Endothelial cell of umbilical vein (primary cell): ENCODE measurements at places on chromosomes 12 and 14.

- peaks cover 59% of the 10 kb centered on the region for H3K27me3 ChIP-seq
- H3K27ac ChIP-seq, result no peak overlapping the region
- peaks cover 2% of the 10 kb centered on the region for H3K4me1 ChIP-seq
- no peak for DNase-seq
- no peak overlapping the region for H3K4me3 ChIP-seq
These were observed 3.1 kb downstream of the LRFN5 start for GRCh38 chr14:41609704-41610183.

- no peaks in the 10 kb centered on the region for H3K27me3 ChIP-seq
- no peak overlapping the region for H3K4me3 ChIP-seq
- no peak for DNase-seq
These were observed 420.4 kb downstream of the PCNX1 start for GRCh38 chr14:71327691-71328090.

GRCh38 chr14:85333313-85333712 lies 196.6 kb upstream of the FLRT2 start:
- no peak overlapping the region for H3K4me3 ChIP-seq
- H3K36me3 ChIP-seq, result no peaks in the 10 kb centered on the region

DNA sequence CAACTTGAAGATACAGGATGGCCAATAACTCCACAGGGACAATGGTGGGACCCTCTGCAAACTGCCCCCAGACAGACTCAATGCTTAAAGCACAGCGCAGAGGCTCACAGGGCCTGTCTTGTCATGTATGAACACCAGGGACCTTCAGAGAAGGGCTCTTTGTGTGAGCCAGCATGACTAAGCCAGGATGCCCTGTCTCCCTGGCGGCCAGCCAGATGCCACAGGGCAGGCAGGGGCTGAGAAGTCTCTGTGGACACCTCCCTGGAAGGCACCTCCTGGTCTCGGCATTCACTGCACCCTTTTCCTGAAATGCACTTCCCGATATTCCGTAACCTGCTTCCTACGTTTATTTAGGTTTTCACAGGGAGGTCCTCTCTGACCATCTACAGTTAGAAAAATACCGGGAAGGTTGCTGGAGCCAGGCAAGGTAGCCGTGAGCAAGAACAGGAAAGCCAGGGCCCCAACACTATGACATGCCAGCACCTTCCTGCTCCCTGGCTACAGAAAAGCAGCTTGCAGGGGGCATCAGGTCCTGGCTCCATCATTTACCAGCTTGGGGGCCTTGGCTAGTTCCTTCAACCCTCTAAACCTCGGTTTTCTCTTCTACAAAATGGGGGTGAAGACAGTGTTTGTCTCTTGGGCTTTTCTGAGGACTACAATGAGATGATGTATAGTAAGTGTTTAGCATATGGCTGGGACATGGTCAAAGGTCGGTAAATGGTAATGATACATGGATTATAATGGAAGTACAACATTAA lies 65.0 kb downstream of the PITPNM2 start:
- H3K27ac ChIP-seq, result no peak overlapping the region
- no peak overlapping the region for H3K4me3 ChIP-seq
- DNase-seq, result peak; percentile 80
- peaks cover 35% of the 10 kb centered on the region for H3K4me1 ChIP-seq

GRCh38 chr14:92385561-92385960 lies 62.6 kb downstream of the SLC24A4 start:
- DNase-seq, result no peak
- H3K27me3 ChIP-seq, result no peaks in the 10 kb centered on the region
- H3K36me3 ChIP-seq, result no peaks in the 10 kb centered on the region
- no peak overlapping the region for H3K4me3 ChIP-seq
- no peak overlapping the region for H3K27ac ChIP-seq
- no peaks in the 10 kb centered on the region for H3K4me1 ChIP-seq

DNA sequence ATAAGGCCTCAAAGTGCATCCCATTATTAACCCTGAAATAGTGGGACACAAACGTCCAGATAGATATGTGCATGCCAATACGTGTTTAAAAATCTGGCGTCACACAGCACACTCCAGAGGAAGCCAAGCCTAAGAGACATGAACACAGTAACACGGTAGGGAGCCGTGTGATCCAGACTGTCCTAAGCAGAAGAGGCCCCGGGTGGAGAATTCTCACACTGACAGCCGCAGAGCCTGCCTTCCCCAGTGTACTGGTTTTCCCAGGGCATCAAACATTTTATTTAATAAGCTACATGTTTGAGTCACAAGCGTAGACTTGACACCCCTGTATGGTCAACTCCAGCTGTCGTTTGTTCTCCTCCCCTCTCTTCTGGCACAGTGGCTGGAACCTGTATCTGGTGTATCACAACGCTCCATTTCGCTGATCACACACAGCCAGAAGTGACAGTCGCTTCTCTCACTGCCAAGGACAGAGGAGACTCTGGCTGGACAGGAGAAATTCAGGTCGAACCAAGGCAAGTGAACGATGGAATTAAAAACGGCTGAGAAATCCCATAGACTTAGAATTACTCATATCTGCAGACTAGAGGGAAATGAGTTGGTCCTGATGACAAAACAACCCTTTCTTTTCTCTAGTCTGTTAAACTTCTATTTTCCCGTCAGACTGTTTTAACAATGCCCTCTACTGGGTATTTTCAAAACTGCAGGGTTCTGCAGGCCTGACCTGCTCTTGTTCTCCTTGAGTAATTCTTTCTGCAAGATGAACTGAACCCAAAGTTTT lies 359.9 kb downstream of the RGS6 start:
- H3K27me3 ChIP-seq, result no peaks in the 10 kb centered on the region
- DNase-seq, result peak; percentile 5
- H3K36me3 ChIP-seq, result no peaks in the 10 kb centered on the region

- no peak overlapping the region for H3K27ac ChIP-seq
- H3K4me3 ChIP-seq, result no peak overlapping the region
- H3K27me3 ChIP-seq, result no peaks in the 10 kb centered on the region
- no peaks in the 10 kb centered on the region for H3K36me3 ChIP-seq
These were observed 1.9 kb upstream of the DYNC1H1 start for GRCh38 chr14:101962503-101962874.

DNA sequence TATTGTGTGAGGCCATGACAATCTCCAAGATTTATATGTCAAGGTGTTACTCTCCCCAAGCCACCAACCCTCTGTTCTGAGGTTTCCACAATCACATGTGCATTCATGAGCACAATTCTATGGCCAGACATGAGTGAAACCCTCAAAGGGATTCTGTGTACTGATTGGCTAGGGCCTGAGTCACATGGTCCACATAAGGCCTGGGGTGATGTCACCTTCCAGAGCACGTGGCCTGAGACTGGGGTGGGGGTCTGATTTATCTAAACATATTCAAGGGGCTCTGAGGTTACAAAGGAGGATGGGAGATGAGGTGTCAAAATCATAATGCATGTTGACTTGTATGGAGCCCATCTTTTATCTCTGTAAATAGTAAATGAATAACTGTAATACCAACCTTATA lies 1369.9 kb upstream of the TMEM132C start:
- H3K27me3 ChIP-seq, result no peaks in the 10 kb centered on the region
- no peak overlapping the region for H3K27ac ChIP-seq
- H3K4me3 ChIP-seq, result no peak overlapping the region
- DNase-seq, result no peak
- H3K36me3 ChIP-seq, result no peaks in the 10 kb centered on the region

- H3K27ac ChIP-seq, result no peak overlapping the region
- DNase-seq, result no peak
- no peaks in the 10 kb centered on the region for H3K27me3 ChIP-seq
- H3K4me3 ChIP-seq, result no peak overlapping the region
These were observed 38.4 kb downstream of the MLXIP start for GRCh38 chr12:122116707-122117535.

DNA sequence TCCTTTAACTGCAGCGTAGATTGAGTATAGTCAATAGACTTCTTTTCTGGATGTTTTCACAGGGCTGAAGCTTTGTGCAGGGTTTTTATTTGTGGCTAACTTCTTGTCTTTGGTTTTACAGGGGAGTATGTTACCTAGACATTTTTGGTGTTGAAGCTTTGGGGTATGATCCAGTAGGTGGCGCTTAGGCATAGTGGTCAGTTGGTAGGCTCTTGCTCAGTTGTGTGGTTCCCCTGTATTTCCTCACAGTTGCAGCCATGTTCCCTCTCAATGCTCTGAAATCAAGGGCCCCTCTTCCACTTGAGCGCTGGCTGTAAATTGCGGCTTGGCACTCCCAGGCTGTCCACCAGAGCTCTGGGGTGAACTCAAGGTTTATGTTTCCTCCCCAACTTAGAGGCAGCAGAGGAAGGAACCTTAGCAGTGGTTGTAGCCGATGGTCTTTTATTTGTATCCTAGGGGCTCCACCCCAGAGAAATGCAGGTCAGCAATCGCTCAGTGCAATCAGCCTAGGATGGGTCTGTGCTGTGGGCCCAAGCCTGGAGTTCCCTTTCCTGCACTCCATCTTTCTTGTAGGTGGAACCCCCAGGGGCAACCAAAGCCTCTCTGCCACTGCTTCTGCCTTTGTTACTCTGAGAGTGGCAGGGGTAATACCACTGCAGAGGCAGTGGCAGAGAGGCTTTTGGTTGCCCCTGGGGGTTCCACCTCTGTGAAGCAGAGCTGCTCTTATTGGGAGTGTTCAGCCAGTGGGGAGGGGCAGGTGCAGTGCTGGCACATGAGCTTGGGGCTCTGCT lies 55.1 kb downstream of the CMAS start:
- peaks cover 6% of the 10 kb centered on the region for H3K27me3 ChIP-seq
- no peak overlapping the region for H3K4me3 ChIP-seq
- H3K36me3 ChIP-seq, result no peaks in the 10 kb centered on the region

- H3K27me3 ChIP-seq, result peaks cover 5% of the 10 kb centered on the region
- no peak for DNase-seq
- no peaks in the 10 kb centered on the region for H3K36me3 ChIP-seq
- no peaks in the 10 kb centered on the region for H3K4me1 ChIP-seq
- H3K27ac ChIP-seq, result no peak overlapping the region
These were observed 69.7 kb upstream of the CCND2 start for GRCh38 chr12:4203772-4204376.

DNA sequence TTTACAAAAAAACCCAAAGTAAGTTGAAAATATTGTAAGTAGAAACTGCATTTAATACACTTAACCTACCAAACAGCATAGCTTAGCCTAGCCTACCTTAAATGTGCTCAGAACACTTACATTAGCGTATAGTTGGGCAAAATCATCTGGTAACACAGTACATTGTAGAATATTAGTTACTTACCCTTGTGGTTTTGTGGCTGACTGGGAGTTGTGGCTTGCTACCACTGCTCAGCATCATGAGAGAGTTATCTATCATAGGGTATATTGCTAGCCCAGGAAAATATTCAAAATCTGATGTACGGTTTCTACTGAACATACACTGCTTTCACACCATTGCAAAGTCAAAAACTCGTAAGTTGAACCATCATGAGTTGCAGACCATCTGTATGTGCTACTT lies 141.7 kb upstream of the GARIN6 start:
- H3K27me3 ChIP-seq, result no peaks in the 10 kb centered on the region
- no peaks in the 10 kb centered on the region for H3K36me3 ChIP-seq
- no peak for DNase-seq
- no peaks in the 10 kb centered on the region for H3K4me1 ChIP-seq

DNA sequence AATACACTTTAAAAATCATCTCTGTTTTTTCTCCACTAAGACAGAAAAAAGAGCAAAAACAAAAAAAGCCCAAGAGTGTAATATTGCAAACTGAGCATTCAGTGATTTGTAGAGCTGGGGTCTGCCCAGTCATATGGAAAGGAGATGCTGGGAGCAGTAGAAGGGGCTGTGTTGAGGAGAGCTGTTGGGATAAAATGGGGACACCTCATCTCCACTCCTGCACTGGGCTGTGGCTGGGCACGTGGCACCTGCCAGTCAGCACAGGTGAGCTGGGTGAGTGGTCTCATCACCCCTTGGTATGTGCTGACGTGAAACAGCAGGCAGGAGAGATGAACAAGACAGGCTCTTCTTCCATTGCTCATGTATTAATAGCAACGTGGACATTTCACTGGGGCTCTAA lies 217.4 kb downstream of the C12orf42 start:
- H3K36me3 ChIP-seq, result no peaks in the 10 kb centered on the region
- no peaks in the 10 kb centered on the region for H3K27me3 ChIP-seq
- no peak overlapping the region for H3K4me3 ChIP-seq
- H3K4me1 ChIP-seq, result no peaks in the 10 kb centered on the region
- DNase-seq, result no peak
- H3K27ac ChIP-seq, result no peak overlapping the region

- DNase-seq, result no peak
- no peak overlapping the region for H3K4me3 ChIP-seq
- no peaks in the 10 kb centered on the region for H3K36me3 ChIP-seq
- H3K27me3 ChIP-seq, result no peaks in the 10 kb centered on the region
- no peak overlapping the region for H3K27ac ChIP-seq
These were observed 3.2 kb downstream of the BIN2 start for GRCh38 chr12:51320695-51321320.

- H3K27ac ChIP-seq, result no peak overlapping the region
- no peak overlapping the region for H3K4me3 ChIP-seq
- H3K36me3 ChIP-seq, result peaks cover 3% of the 10 kb centered on the region
- no peaks in the 10 kb centered on the region for H3K27me3 ChIP-seq
- no peak for DNase-seq
These were observed 180.9 kb downstream of the ETV6 start for GRCh38 chr12:11830307-11830801.

GRCh38 chr14:61329478-61330051 lies 8.2 kb downstream of the PRKCH start:
- no peak for DNase-seq
- no peak overlapping the region for H3K4me3 ChIP-seq
- no peaks in the 10 kb centered on the region for H3K27me3 ChIP-seq
- H3K4me1 ChIP-seq, result peaks cover 42% of the 10 kb centered on the region

DNA sequence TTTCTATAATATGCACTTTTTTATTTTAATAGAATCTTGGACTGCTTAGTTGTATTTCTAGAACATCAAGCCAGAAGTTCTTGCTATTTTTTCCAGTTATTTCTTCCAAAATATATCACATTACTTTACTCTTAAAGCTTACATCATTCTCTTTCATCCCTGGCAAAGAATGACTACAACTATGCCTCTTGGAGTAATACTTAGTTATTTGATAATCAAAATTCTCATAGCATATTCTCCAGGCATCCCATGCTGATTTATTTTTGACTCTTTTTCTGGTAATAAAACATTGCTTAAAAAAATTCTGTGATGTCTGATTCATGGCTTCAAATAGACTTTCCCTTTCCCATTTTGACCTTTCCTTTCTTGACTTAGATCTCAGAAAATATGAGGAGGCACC lies 118.7 kb upstream of the TSPAN8 start:
- no peaks in the 10 kb centered on the region for H3K36me3 ChIP-seq
- no peaks in the 10 kb centered on the region for H3K4me1 ChIP-seq
- no peak overlapping the region for H3K4me3 ChIP-seq
- H3K27me3 ChIP-seq, result no peaks in the 10 kb centered on the region
- no peak overlapping the region for H3K27ac ChIP-seq
- no peak for DNase-seq

- H3K4me1 ChIP-seq, result peaks cover 6% of the 10 kb centered on the region
- no peak overlapping the region for H3K4me3 ChIP-seq
- no peak for DNase-seq
These were observed 45.9 kb upstream of the GSG1 start for GRCh38 chr12:13149411-13149810.

- no peaks in the 10 kb centered on the region for H3K27me3 ChIP-seq
- no peaks in the 10 kb centered on the region for H3K36me3 ChIP-seq
- no peaks in the 10 kb centered on the region for H3K4me1 ChIP-seq
- no peak for DNase-seq
- no peak overlapping the region for H3K27ac ChIP-seq
These were observed 51.5 kb upstream of the KCNJ8 start for GRCh38 chr12:21825886-21826617.

- H3K36me3 ChIP-seq, result no peaks in the 10 kb centered on the region
- no peaks in the 10 kb centered on the region for H3K27me3 ChIP-seq
- H3K27ac ChIP-seq, result no peak overlapping the region
- DNase-seq, result no peak
- H3K4me3 ChIP-seq, result no peak overlapping the region
These were observed 568.3 kb downstream of the TMEM121 start for GRCh38 chr14:106094654-106095189.

GRCh38 chr14:22598896-22599244 lies 770 bp downstream of the ABHD4 start:
- peaks cover 5% of the 10 kb centered on the region for H3K27me3 ChIP-seq
- peaks cover 3% of the 10 kb centered on the region for H3K36me3 ChIP-seq
- H3K4me3 ChIP-seq, result peak overlapping the region; percentile 56
- peaks cover 14% of the 10 kb centered on the region for H3K4me1 ChIP-seq
